Psoas muscle (tissue), 8 donors: ENCODE measurements at places on chromosomes 12 and 14. TPM values are rescaled to one million over a fixed set of nuclear protein-coding genes. Genes with fewer than 3 reads are reported as not detected.

GRCh38 chr14:66092748-66093147 lies 393.4 kb upstream of the CCDC196 start:
- no peaks in the 10 kb centered on the region for H3K27me3 ChIP-seq
- no peak overlapping the region for H3K27ac ChIP-seq
- no peaks in the 10 kb centered on the region for H3K4me1 ChIP-seq
- no peak overlapping the region for H3K4me3 ChIP-seq

Gene RIMBP2
- total RNA-seq, result 1.2 TPM

DNA sequence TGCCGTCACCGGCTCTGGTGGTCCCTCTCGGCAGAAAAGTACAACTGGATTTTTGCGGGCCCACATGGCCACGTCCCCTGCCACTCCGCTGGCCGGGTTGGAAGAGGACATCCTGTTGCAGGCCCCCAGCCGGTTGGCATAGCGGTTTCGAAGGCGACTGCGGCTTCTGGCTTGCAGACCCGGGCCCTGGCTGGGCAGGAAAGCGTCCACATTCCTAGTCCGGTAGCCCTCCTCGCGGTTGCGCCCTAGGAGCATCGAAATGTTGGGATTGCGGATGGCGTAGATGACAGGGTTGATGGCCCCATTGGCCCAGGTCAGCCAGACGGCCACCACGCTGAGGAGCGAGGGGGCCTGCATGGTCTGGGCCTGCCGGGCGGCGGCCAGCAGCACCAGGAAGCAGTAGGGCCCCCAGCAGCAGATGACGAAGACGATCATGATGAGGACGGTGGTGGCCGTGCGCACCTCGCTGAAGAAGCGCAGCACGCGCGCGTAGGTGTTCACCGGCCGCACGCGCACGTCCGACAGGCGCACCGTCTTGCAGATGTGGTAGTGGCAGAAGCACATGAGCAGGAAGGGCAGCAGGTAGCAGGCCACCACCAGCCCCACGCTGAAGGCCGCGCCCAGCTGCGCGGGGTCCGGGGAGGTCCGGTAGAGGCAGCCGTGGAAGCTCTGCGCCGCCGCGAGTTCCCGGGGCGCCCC lies 1.2 kb downstream of the GPR135 start:
- no peaks in the 10 kb centered on the region for H3K27me3 ChIP-seq
- peak overlapping the region; percentile 62 for H3K27ac ChIP-seq
- peaks cover 31% of the 10 kb centered on the region for H3K36me3 ChIP-seq
- H3K4me3 ChIP-seq, result peak overlapping the region; percentile 80
- DNase-seq, result no peak

Gene NKX2-1
- total RNA-seq, result not detected

GRCh38 chr14:105507247-105507646 lies 16.2 kb downstream of the TEDC1 start:
- H3K27me3 ChIP-seq, result no peaks in the 10 kb centered on the region
- H3K27ac ChIP-seq, result no peak overlapping the region
- no peaks in the 10 kb centered on the region for H3K36me3 ChIP-seq
- H3K4me3 ChIP-seq, result no peak overlapping the region

- no peak overlapping the region for H3K4me3 ChIP-seq
- no peak overlapping the region for H3K27ac ChIP-seq
- no peaks in the 10 kb centered on the region for H3K4me1 ChIP-seq
- DNase-seq, result no peak
- H3K27me3 ChIP-seq, result no peaks in the 10 kb centered on the region
- no peaks in the 10 kb centered on the region for H3K36me3 ChIP-seq
Measured at GRCh38 chr12:79344855-79345847, 345.6 kb downstream of the PAWR start.

Gene TMEM52B
- not detected for total RNA-seq

Gene ADAM20
- 0.57 TPM for total RNA-seq
